ENCODE measurements at places on chromosomes 6 and 20. TPM values are rescaled to one million over a fixed set of nuclear protein-coding genes. Genes with fewer than 3 reads are reported as not detected.

- H3K27me3 ChIP-seq = no peaks in the 10 kb centered on the region
- no peak overlapping the region for H3K27ac ChIP-seq
- peaks cover 21% of the 10 kb centered on the region for H3K36me3 ChIP-seq
- H3K4me3 ChIP-seq = no peak overlapping the region
- DNase-seq = no peak
Measured at GRCh38 chr20:38060536-38060935, 27.0 kb downstream of the RPRD1B start.

- no peaks in the 10 kb centered on the region for H3K36me3 ChIP-seq
- H3K4me1 ChIP-seq = no peaks in the 10 kb centered on the region
- DNase-seq = no peak
- no peak overlapping the region for H3K27ac ChIP-seq
Measured at GRCh38 chr6:22952097-22952496, 382.7 kb downstream of the HDGFL1 start.

GRCh38 chr6:20024316-20024673, 187.1 kb downstream of the ID4 start:
- H3K27ac ChIP-seq = no peak overlapping the region
- H3K36me3 ChIP-seq = no peaks in the 10 kb centered on the region
- no peak for DNase-seq
- no peak overlapping the region for H3K4me3 ChIP-seq
- no peaks in the 10 kb centered on the region for H3K27me3 ChIP-seq

- no peaks in the 10 kb centered on the region for H3K36me3 ChIP-seq
- H3K27me3 ChIP-seq = no peaks in the 10 kb centered on the region
- H3K27ac ChIP-seq = no peak overlapping the region
- DNase-seq = no peak
- H3K4me1 ChIP-seq = no peaks in the 10 kb centered on the region
Measured at GRCh38 chr6:77587963-77588362, 64.9 kb upstream of the MEI4 start.

DNA sequence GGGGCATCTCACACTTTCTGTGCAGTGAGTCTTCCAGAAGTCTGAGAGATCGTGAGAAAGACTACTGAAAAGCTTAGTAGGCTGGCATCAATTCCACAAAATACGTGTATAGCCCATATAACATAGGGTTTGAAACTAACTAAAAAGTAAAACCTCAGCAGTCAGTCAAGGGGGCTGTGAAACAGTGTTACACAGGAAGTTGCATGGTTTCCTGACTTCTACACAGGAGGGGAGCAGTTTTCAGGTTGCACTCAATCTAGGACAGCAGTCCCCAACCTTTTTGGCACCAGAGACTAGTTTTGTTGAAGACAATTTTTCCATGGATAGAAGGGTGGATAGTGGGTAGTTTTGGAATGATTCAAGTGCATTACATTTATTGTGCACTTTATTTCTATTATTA, 4.7 kb upstream of the LY86 start:
- H3K36me3 ChIP-seq = no peaks in the 10 kb centered on the region
- no peak overlapping the region for H3K27ac ChIP-seq

DNA sequence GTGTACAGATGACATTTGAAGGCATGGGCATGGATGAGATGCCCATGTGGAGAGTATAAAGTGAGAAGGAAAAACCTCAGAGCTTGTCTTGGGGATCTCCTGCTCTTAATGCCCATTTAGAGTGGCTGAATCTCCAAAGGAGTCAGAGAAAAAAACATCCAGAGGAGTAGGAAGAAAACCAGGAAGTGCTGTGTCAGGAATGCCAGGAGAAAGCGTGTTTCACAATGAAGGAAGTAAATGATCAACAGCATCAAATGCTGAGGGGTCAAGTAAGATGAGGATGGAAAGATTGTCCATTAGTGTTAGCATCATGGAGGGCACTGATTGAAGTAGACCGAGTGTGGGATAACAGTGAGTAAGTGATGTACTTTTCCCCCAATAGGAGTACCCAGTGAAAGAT, 56.1 kb downstream of the FIG4 start:
- DNase-seq = no peak
- H3K4me3 ChIP-seq = no peak overlapping the region
- no peak overlapping the region for H3K27ac ChIP-seq

- no peaks in the 10 kb centered on the region for H3K36me3 ChIP-seq
- H3K4me1 ChIP-seq = no peaks in the 10 kb centered on the region
- no peak overlapping the region for H3K27ac ChIP-seq
- no peaks in the 10 kb centered on the region for H3K27me3 ChIP-seq
- no peak for DNase-seq
Measured at GRCh38 chr6:102660303-102660702, 1266.8 kb downstream of the GRIK2 start.

- no peaks in the 10 kb centered on the region for H3K36me3 ChIP-seq
- H3K4me3 ChIP-seq = no peak overlapping the region
- H3K27ac ChIP-seq = no peak overlapping the region
- no peak for DNase-seq
Measured at GRCh38 chr20:37350649-37351574, 5.0 kb downstream of the SRC start.

- no peak for DNase-seq
- H3K27ac ChIP-seq = no peak overlapping the region
- H3K4me3 ChIP-seq = no peak overlapping the region
- H3K4me1 ChIP-seq = peaks cover 18% of the 10 kb centered on the region
Measured at GRCh38 chr6:147564556-147564955, 56.1 kb downstream of the SAMD5 start.

GRCh38 chr6:159715166-159715565, 12.1 kb upstream of the WTAP start:
- no peaks in the 10 kb centered on the region for H3K36me3 ChIP-seq
- peaks cover 32% of the 10 kb centered on the region for H3K4me1 ChIP-seq
- no peaks in the 10 kb centered on the region for H3K27me3 ChIP-seq
- H3K4me3 ChIP-seq = no peak overlapping the region
- no peak for DNase-seq

DNA sequence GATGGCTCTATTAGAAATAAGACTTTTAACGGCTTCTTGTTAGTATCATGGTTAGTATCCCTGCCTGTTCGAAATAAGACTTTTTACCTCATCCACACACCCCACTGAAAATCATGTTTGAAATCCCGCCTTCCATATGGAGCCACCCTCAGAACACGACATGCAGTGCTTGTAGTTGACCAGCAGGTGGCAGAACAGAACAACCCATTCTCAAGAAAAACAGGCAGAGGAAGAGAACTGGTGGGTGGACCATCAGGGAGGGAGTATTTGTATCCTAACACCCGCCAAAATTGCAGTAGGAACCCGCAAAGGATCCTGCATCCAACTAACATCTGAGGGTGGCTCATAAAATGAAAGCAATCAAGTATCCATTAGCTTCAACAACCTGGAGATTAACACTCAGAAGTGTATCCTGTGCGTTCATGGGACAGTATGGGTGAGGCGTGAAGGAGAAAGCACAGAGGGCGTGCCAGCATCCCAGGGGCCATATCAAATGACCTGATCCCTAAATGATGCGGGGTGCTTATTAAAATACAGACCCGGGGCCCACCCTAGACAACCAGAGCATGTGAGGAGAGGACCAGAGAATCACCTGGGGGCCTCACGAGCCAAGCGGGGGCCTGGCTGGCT, 89.6 kb upstream of the NHSL1 start:
- no peak overlapping the region for H3K4me3 ChIP-seq
- no peaks in the 10 kb centered on the region for H3K4me1 ChIP-seq
- no peaks in the 10 kb centered on the region for H3K27me3 ChIP-seq

DNA sequence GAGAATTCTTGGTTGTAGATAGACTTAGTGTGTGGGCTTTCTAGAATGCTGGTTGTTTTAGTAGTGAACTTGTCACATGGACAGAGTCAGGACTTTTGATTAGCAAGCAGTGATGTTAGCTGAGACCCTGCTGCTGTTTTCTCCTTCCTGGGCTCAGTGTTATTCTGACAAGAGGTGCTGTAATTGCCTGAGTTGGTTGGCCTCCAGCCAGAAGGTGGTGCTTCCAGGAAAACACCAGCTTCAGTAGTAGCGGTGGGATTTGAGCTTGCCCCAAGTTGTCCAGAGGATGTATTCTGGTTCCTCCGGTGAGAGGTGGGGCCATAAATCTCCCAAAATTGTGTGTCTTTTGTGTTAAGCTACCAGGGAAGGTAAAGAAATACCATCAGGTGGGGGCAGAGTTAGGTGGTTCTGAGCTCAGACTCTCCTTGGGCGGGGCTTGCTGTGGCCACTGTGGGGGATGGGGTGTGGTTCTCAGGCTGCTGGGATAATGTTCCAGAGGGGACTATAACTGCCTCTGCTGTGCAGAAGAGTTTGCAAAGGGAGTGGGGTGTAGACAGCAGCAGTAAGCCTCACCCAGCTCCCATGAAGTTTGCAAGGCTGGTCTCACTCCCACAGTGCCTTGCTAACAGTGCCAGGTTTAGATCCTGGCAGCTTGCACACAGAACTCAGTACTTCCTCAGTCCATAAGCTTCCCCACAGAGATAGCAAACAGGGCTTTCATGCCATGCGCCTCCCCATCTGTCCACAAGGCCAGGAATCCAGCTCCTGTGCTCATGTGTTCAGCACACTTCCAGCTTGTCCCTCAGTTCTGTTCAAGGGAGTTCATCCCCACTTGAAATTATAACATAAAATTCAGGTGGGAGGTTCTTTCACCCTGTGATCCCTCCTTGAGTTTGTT, 278.4 kb upstream of the PTCHD4 start:
- H3K4me3 ChIP-seq = no peak overlapping the region
- no peaks in the 10 kb centered on the region for H3K4me1 ChIP-seq
- H3K36me3 ChIP-seq = no peaks in the 10 kb centered on the region
- H3K27me3 ChIP-seq = no peaks in the 10 kb centered on the region
- no peak overlapping the region for H3K27ac ChIP-seq

GRCh38 chr20:42714298-42715141, 475.2 kb downstream of the PTPRT start:
- no peak overlapping the region for H3K27ac ChIP-seq
- no peaks in the 10 kb centered on the region for H3K36me3 ChIP-seq
- H3K4me1 ChIP-seq = no peaks in the 10 kb centered on the region

DNA sequence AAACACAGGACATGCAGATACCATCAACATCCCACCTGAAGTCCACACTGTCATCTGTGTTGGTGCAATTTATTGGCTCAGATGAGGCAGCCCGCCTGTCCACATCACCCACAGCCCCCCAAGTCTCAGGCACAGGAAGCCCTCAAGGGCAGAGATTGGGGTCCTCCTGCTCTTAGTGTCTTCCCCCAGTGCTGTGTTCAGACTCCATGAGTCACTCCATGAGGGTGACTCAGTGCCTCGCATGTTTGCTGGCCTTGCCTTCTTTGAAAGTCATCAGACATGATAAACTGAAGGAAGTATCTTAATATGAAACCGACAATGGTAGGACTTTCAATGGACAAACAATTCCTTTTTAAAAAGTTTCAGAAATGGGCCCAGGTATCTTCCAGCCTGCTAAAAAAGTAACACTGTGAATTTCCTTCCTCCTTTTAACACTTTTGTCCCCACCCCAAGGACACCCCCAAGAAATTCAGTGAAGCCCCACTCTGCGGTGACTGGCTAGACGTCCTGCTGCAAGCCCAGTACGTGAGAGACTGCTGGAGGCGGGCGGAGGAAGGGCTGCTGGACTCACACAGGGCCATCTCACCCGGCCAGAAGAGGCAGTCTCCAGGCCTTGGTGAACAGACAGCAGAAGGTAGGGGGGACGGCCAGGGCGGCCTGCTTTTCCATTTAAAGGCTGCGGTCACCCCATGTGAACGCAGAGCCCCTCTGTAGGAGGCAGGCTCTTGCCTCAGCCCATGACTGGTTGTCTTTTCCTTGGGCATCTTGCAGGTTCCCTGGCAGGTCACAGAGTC, 43.0 kb upstream of the KCNK16 start:
- no peaks in the 10 kb centered on the region for H3K4me1 ChIP-seq
- no peak for DNase-seq
- no peaks in the 10 kb centered on the region for H3K27me3 ChIP-seq
- no peak overlapping the region for H3K27ac ChIP-seq
- H3K4me3 ChIP-seq = no peak overlapping the region

GRCh38 chr6:21653323-21653722, 59.8 kb downstream of the SOX4 start:
- H3K27ac ChIP-seq = no peak overlapping the region
- H3K27me3 ChIP-seq = no peaks in the 10 kb centered on the region
- H3K4me1 ChIP-seq = no peaks in the 10 kb centered on the region
- H3K4me3 ChIP-seq = no peak overlapping the region
- no peaks in the 10 kb centered on the region for H3K36me3 ChIP-seq
- no peak for DNase-seq

GRCh38 chr6:4901386-4902061, 102.3 kb downstream of the RPP40 start:
- DNase-seq = no peak
- H3K36me3 ChIP-seq = peaks cover 3% of the 10 kb centered on the region
- H3K27me3 ChIP-seq = no peaks in the 10 kb centered on the region
- H3K27ac ChIP-seq = no peak overlapping the region
- peaks cover 10% of the 10 kb centered on the region for H3K4me1 ChIP-seq
- H3K4me3 ChIP-seq = no peak overlapping the region

- H3K27ac ChIP-seq = no peak overlapping the region
- H3K4me3 ChIP-seq = no peak overlapping the region
- no peaks in the 10 kb centered on the region for H3K36me3 ChIP-seq
- no peaks in the 10 kb centered on the region for H3K4me1 ChIP-seq
- DNase-seq = no peak
Measured at GRCh38 chr20:49460916-49461315, 21.6 kb downstream of the KCNB1 start.

Gene ZNF165
- 0.14 TPM for total RNA-seq

Gene SPATA25
- total RNA-seq = 1.3 TPM

Gene NKAIN2
- total RNA-seq = 13.5 TPM

Gene PNPLA1
- total RNA-seq = not detected

Gene NR2E1
- not detected for total RNA-seq

Gene PRSS35
- total RNA-seq = 0.08 TPM

Gene LY6G6F
- not detected for total RNA-seq

Gene KCNK15
- 0.19 TPM for total RNA-seq

Gene SLC2A10
- 0.40 TPM for total RNA-seq

Gene MTFR2
- 0.62 TPM for total RNA-seq

Gene SLC52A3
- 0.88 TPM for total RNA-seq

Gene SLPI
- 5.7 TPM for total RNA-seq

Gene TAAR2
- total RNA-seq = not detected

Gene TFB1M
- 18.6 TPM for total RNA-seq

Gene NRSN1
- not detected for total RNA-seq
